ENCODE measurements at places on chromosomes 1 and 21. TPM values are rescaled to one million over a fixed set of nuclear protein-coding genes. Genes with fewer than 3 reads are reported as not detected.

The IL19 gene
- not detected for total RNA-seq

DNA sequence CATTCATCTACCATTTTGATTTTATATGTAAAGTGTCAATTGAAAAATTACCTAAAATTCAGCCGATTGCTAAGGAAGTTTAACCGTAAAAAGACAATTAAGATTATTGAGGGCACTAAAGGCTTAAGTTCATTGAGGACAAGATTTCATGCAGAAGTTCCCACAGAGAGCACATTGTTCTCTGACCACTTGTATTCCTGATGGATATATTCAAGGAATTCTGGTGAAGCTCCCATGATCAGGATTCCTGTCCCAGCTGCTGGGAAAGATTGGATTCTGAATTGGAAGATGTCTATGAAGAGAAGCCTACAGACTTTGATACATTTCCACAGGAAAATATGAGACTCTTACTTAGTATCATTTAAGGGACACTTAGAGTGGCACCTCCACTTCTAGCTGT, 209.2 kb upstream of the KCTD3 start:
- DNase-seq, result no peak

The LZIC gene
- total RNA-seq, result 23.4 TPM

GRCh38 chr1:240652549-240652948, 40.6 kb upstream of the GREM2 start:
- DNase-seq, result no peak

The SPOCD1 gene
- 9.5 TPM for total RNA-seq

DNA sequence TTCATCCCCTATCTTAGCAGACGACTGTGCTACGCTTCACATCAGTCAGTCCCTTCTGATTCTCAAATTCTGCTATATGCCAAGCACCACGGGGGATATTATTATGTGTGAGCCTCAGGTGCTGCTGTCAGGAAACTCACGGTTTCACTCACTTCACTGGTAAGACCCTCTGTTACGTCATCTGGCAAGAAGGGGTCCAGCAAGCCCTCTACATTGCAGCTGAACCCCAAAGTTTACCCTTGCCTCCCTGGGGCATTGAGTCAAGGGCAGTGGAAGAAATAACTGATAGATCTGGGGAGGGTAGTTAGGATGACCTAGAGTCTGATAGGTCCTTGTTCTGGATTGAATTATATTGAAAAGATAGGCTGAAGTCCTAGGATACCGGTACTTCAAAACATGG, 237.4 kb downstream of the RRAGC start:
- no peak for DNase-seq

- no peak for DNase-seq
Observed at GRCh38 chr1:224545571-224545970, 70.5 kb upstream of the CNIH3 start.

DNA sequence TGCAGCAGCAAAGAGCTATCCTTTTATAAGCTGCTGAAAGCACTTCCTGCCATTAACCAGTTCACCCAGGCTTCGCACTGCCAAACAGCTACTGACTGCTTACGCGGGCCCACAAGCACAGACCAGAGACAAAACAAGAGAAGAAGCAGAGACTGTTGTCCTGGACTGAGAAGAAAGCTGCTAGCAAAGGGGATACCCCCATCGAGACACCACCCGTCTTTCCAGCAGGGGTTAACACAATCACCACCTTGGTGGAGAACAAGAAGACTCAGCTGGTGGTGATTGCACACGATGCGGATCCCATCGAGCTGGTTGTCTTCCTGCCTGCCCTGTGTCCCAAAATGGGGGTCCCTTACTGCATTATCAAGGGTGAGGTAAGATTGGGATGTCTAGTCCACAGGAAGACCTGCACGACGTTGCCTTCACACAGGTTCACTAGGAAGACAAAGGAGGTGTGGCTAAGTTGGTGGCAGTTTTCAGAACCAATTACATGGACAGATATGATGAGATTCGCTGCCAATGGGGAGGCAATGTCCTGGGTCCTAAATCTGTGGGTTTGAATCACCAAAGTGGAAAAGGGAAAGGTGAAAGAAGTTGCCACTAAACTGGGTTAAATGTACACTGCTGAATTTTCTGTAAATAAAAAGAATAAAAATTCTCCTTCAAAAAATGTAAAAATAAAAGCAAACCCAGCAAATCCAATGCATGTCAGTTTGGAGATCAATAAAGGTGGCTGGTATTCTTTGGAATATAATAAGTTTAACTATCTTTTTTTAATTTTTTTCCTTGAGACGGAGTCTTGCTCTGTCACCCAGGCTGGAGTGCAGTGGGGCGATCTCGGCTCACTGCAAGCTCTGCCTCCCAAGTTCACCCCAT, 1.2 kb downstream of the FMO5 start:
- DNase-seq, result no peak

- no peak for DNase-seq
Observed at GRCh38 chr1:177708406-177708805, 261.5 kb downstream of the SEC16B start.

The CTTNBP2NL gene
- 44.4 TPM for total RNA-seq

DNA sequence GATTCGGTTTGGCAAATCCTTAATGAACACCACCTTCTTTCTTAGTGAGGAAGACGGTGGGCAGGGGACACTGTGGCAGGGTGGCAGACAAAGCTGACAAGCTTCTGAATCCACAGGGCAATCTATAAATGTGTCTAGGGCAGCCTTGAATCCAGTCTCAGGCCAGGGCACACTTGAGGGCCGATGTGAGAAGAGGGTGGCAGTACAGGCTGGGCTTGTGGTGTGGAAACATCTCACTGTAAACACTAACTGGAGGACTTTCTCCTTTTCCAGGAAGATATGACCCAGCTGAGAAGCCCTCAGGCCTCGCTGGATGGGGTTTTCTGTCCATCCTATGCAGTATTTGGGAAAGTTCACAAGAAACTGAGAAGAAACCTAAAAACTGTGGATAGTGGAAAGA, 46.5 kb downstream of the PKP1 start:
- no peak for DNase-seq

The NBPF6 gene
- total RNA-seq, result not detected

DNA sequence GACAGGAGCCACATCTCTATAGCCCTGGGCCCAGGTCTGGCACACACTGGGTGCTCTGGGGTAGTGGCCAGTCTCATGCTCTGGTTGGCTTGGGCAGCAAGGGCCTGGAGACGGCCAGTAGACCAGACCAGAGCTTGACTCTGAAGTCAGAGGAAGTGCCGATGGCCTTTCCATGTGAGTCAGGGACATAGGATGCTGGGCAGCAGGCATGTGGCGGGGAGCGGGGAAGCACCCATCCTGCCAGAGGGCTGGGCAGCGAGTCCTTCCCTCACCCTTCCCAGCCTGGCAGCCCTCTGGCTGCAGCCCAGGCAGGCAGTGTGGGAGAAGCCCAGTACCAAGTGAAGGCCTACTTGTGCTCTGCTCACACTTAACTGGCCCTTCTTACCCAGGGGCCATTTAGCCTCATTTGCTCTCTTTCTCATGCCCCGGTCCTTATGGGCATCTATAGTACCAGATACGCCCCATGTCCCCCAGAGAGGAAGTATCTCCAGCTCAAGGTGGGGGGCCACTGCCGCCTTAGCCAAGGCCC, 3.3 kb downstream of the GPR153 start:
- DNase-seq, result no peak

GRCh38 chr1:24830680-24831272, 85.5 kb downstream of the CLIC4 start:
- no peak for DNase-seq

Measured in mesenteric fat pad (tissue), 1 donor.